Right hindlimb (tissue), 1 donor: ENCODE measurements at places on chromosomes 13 and 19.

GRCh38 chr13:83716121-83716520, 166.2 kb downstream of the SLITRK1 start:
- no peak for DNase-seq

DNA sequence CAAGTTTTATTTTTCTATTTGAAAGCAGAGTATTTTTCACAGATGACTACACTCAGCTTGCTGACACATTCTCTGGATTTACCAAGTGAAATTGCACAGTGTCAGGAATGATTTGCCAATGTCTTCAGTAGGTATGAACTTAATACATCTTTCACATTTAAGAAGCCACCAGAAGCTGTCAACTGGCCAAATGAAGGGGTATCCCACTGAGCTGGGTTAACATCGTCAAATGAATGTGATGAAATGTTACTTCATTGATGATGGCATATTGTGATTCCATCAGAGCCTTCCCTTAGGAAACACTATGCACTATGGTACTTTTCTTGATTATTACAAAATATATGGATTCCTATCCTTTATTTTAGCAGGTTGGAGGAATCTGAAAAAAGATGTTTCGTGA, 592.3 kb downstream of the FGF9 start:
- no peak for DNase-seq

- no peak for DNase-seq
Observed at GRCh38 chr19:51427201-51427600, 9.8 kb upstream of the SIGLEC10 start.

GRCh38 chr19:47509170-47509847, 5.6 kb downstream of the NAPA start:
- peak; percentile 8 for DNase-seq

DNA sequence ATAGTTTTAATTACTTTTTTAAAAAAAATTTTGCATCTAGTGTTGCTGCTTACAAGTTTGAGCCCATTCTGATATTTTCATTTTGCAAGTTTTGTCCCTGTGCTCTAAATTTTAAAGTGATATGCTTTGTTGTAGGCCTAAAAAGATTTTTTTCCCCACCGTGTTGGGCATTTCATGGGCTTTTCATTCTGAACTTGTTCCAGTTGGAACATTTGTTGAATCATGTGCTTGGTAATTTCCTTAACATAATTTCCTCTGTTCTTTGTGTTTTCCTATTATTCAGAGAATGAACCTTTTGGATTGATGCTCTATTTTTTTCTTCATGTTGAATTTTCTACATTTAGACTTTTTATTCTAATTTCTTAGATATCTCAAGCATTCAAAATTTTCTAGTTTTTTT, 206.4 kb upstream of the SPRY2 start:
- DNase-seq, result no peak

DNA sequence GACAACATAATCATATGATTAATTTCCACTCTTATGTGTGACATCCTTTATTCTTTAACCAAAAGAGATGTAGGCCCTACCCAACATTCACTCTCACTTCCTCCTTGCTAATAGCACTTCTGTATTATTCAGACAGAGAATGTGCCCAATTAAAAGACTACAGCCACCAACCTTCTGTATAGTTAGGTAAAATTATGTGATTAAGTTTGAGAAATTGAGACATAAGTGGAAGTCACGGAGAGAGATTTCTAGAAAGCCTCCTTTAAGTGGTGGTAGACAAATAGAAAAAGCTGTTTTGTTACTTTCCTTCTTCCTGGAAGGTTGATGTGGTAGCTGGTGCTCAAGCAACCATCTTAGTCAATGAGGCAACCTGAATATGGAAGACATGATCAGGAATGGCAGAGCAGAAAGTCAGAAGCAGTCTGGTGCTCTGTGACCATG, 14.8 kb downstream of the EPSTI1 start:
- DNase-seq, result no peak

DNA sequence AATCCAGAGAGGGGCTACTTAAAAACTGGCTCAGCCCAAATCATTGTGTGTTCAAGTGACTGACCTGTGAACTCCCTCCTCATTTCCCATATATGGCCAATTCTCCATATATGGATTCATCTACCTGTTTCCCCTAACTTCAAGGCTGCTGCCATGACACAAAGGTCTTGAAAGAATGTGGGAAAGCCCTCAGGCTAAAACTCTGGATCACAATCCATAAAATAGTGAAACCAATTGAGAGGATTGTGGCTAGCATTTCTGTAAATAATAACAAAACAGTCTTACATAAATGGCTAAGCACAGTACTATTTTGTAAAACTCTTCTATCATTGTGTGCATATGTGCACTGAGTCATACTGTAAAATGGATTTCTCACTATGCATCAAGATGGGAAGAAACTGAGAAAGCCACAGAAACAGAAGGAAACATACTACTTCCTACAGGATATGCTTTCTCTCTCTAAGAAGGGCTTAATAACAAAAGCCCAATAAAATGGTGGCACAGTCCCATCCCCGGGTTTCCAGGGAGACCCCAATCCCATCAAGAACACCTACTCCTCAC, 80.5 kb downstream of the FOXO1 start:
- DNase-seq, result no peak

DNA sequence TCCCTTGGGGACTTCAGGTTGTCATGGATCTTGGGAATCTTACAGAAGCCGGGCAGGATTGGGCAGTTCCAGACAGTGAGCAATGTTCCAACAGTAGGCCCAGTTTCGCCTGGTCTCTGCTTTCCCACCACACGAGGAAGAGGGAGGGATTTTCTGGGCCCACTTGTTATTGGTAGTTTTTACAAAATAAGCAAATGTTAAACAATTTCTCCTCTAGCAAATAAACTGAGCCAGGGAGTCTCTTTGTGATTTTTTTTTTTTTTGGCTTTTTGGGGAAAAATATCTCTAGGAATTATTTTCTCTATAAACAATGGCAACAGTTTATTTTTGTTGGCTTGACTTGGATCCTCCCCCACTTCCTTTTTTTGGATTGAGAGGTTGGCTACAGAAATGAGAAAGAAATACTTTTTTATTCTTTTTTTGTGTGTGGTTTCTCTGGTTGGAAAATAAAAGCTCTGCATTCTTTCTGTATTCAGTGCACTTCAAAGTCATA, 89.3 kb downstream of the TM9SF2 start:
- DNase-seq, result no peak

DNA sequence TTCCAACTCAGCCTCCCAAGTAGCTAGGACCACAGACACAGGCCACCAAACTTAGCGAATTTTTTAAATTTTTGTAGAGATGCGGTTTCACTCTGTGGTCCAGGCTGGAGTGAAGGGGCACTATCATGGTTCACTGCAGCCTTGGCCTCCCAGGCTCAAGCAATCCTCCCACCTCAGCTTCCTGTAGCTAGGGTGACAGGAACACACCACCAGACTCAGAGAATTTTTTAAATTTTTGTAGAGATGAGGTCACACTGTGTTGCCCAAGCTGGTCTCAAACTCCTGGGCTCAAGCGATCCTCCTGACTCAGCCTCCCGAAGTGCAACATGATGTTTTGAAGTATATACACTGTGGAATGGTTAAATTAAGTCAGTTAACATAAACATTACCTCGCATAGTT, 263.6 kb downstream of the OXGR1 start:
- DNase-seq, result no peak

- DNase-seq, result no peak
Observed at GRCh38 chr19:47658431-47659348, 49.8 kb downstream of the BICRA start.

DNA sequence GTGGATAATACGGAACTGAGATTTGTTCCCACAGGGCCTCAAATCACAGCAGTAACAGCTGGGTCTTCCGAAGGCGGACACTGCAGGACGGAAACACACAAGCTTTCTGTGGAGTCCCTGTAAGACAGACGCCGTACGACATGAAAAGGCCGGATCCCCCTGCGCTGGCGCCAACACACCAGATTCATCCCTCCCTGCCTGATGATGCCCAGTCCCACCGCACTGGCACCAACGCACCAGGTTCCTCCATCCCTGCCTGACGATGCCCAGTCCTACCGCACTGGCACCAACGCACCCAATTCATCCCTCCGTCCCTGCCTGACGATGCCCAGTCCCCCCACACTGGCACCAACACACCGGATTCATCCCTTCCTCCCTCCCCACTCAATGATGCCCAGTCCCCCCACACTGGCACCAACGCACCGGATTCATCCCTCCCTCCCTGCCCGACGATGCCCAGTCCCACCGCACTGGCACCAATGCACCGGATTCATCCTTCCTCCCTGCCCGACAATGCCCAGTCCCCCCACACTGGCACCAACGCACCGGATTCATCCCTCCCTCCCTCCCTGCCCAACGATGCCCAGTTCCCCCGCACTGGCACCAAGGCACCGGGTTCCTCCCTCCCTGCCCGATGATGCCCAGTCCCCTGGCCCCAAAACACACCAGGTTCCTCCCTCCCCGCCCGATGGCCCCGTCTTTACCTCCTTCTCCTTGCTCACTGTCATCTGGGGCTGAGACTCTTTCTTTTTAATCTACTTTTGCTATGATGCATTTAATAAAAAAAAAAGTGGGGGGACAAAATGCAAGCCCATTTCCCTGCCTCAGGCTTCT, 55.1 kb downstream of the RASA3 start:
- DNase-seq, result peak; percentile 15

- peak; percentile 89 for DNase-seq
Observed at GRCh38 chr19:55086730-55087541, 11.3 kb downstream of the EPS8L1 start.

DNA sequence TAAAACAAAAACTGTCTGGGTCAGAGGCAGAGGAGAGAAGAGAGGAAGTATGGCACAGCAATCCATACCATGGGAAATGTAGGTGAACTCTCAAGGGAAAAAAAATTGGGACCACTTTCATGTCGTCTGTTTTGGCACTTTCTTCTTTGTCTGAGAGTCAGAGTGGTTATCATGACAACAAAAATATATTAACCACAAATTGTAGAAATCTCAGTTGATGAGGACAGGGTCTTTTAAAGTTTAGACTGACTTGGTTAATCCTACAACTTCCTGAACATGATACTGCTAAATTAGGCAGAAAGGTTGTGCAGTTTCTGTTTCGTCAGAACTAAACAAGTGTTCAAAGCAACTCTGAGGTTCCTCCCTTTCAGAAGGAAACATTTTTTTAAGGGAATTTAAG, 15.2 kb downstream of the KLF5 start:
- DNase-seq, result no peak

GRCh38 chr13:97539651-97540610, 106.0 kb downstream of the RAP2A start:
- DNase-seq, result no peak

- DNase-seq, result no peak
Observed at GRCh38 chr19:8004723-8005513, 523 bp downstream of the ELAVL1 start.

GRCh38 chr13:113869263-113869662, 5.4 kb upstream of the GAS6 start:
- no peak for DNase-seq

DNA sequence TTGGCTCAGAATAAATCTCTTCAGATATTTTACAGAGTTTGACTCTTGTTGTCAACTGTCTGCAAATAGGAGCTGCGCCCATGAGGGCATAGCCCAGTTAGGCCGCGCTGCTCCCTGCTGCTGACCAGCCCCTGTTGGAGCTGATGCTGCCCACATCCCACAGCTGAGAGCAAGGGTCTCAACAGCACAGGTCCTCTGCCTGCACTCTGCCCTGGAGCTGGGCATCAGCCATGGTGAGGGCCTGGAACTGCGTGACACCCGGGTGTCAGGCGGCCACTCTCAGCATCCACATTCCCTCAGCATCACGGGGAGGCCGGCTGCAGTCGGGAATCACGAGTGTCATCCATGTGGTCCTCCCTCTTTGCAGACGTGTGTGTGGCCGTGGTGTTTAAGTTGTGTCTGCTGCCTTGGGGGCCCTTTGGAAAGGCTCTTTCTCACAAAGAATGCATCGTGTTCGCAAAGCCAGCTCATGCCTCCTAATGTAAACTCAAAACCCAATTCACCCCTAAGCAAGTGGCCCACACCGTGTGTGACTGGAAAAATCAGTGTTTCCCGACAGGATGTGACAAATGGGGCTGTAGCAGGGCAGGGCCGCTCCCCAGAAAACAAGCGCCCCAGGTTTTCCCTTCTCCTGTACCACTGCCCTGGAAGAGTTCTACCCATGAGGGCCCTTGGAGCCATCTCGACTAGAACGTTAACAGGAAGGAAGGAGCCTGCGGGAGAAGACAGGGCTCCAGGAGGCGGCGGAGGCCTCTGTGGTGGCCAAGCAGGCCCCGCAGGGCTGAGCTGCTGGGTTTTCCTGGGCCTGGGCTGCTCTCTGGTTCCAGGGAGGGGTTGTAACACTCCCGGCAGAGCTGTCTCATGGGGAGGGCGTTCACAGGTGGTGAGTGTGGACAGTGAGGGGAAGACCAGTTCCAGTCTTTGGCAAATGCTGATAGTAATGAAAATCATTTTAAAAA, 20.3 kb downstream of the ATP11A start:
- DNase-seq, result peak; percentile 12

- no peak for DNase-seq
Observed at GRCh38 chr19:57668635-57669034, at the start of gene ZSCAN4. Gene ZSCAN4 (plus strand): TSS chr19:57668935. CDS start chr19:57676146, 7,211 bp downstream.

GRCh38 chr13:33145667-33146066, 129.4 kb downstream of the KL start:
- DNase-seq, result no peak

GRCh38 chr13:94753327-94753726, 41.0 kb upstream of the SOX21 start:
- no peak for DNase-seq

DNA sequence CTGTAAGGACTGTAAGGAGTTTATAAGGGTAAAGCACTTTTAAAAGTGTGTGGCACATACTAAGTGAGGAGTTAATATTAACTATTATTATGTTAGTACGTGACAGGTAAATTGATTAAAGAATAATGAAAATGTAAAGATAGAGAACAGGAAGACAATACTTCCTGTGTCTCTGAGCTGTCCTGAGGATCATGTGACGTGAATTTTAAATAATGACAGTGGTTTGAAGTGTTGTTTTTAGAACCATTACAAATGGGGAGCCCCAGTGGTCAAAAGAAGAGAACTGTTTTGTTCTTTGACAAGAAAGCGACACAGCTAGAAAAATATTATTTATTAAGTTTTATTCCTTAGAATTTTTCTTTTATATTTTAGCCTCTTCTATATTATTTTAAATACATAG, 241.2 kb upstream of the STARD13 start:
- DNase-seq, result no peak

- no peak for DNase-seq
Observed at GRCh38 chr19:4541114-4541805, 1.4 kb upstream of the LRG1 start.

DNA sequence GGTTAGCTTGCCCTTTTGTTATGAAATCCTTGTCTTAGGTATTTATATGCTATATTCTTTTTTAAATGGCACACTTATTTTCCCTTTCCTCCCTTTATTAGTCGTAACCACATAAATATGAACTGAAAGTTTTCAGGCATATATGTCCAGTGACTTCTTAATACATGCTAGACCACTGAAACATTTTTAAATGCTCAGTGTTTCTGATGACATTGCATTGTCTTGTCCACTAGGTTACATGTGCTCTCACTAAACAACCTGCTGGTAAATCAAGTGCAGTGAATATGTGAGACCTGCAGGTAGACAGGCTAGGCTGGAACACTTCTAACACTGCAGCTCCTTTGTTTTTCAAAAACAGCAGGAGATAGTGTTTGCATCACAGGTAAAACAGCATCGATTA, 332.6 kb upstream of the DACH1 start:
- no peak for DNase-seq
